GM23248 (cell line): ENCODE measurements at places on chromosomes 13 and 19.

DNA sequence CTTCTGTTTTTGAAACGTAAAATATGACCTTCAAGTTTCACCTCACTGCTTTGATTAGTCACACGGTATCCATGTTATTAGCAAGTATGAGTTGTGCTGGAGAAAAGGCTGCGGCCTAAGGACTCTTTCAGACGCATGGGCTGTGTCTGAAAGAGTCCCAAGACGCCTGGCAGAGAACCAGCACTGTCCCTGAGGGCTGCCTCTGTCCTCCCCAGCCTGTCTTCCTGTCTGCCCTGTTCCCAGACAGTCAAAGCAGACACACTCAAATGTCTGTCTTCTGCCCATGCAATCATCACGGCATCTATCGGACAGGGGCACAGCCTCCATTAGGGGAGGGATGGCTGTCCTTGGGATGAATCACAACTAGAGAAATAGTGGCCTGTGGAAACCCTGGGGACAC, 65.5 kb downstream of the DPY19L3 start:
- H3K4me3 ChIP-seq = no peak overlapping the region
- H3K27ac ChIP-seq = no peak overlapping the region
- DNase-seq = no peak
- H3K27me3 ChIP-seq = no peaks in the 10 kb centered on the region
- 0 out of 2 replicates have a peak, but pooled peaks cover 4% of the 10 kb centered on the region for H3K36me3 ChIP-seq

DNA sequence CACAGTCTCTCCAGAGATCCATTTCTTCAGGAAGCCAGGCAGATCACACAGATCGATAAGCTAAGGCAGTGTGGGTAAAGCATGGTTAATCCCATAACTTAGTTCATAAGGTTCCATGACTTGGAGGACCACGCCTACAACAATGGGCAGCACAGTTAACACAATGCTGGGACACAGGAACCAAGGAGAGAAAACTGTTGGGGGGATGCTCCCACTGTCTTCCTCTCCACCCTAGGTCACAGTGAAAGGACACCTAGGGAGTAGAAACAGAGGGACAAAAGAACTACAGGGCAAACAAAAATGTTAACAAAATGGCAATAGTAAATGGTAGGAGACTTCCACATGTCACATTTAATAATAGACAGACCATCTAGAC, 20.8 kb upstream of the ZNF181 start:
- H3K27me3 ChIP-seq = no peaks in the 10 kb centered on the region
- no peak overlapping the region for H3K27ac ChIP-seq
- DNase-seq = no peak
- H3K36me3 ChIP-seq = no peaks in the 10 kb centered on the region

- H3K27ac ChIP-seq = no peak overlapping the region
- no peak overlapping the region for H3K4me3 ChIP-seq
- peak; percentile 40 for DNase-seq
- no peaks in the 10 kb centered on the region for H3K36me3 ChIP-seq
- 0 out of 2 replicates have a peak, but pooled peaks cover 5% of the 10 kb centered on the region for H3K27me3 ChIP-seq
- H3K4me1 ChIP-seq = no peaks in the 10 kb centered on the region
Measured at GRCh38 chr19:14871619-14872230, 14.2 kb downstream of the OR7A17 start.

GRCh38 chr19:55699221-55699620, 24.2 kb downstream of the EPN1 start:
- no peaks in the 10 kb centered on the region for H3K27me3 ChIP-seq
- no peaks in the 10 kb centered on the region for H3K4me1 ChIP-seq
- no peak overlapping the region for H3K27ac ChIP-seq
- no peak for DNase-seq
- H3K4me3 ChIP-seq = no peak overlapping the region

DNA sequence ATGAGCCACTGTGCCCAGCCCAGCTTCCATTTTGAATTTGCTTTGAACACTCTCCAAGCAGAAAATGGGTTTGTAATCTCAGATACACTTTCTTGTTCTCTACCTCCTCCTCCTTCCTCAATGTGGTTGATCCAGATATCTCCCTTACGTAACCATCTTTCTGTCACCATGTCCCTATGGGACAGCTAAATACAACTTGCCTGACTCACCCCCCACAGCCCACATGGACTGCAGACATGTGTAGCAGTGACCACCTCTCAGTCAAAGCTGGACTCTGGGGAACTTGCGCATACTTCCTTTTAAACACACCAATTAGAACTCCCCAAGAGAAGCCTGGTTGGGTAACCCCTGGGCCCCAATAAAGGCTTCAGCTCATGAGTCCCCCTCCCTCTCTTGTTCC, 10.8 kb upstream of the ZNF799 start:
- H3K4me1 ChIP-seq = no peaks in the 10 kb centered on the region
- H3K27ac ChIP-seq = no peak overlapping the region
- H3K27me3 ChIP-seq = no peaks in the 10 kb centered on the region

DNA sequence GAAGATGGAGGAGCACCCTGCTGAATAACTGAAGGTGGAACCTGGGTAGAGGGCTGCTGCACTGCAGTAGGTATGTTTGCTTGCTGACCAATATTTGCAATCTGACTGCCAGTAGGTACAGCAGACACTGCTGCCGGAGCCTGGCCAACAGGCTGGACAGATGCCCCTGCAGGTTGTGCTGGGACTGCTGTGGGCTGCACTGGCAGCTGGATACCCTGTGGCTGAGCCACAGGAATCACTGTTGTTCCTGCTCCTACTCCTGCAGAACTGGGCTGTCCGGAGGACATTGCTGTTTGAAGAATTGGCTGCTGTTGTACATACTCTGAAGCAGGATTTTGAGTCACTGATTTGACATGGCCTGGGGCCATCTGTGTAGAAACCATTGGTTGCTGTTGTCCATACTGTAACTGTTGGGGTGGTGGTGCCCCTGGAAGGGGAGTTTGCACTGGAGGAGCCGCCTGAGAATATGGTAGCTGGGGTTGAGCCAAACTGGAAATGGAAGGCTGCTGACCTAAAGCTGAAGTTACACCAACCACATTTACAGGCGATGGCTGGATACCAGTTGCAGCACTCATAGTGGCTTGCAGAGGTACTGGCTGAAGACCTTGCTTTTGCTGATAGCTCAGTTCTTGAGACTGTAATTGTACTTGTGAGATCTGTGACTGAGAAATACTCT, 2.2 kb downstream of the TSC22D1 start:
- H3K27ac ChIP-seq = no peak overlapping the region
- H3K4me3 ChIP-seq = peak overlapping the region; percentile 82
- H3K36me3 ChIP-seq = no peaks in the 10 kb centered on the region; the same call in 1 of the 2 replicates
- no peaks in the 10 kb centered on the region for H3K27me3 ChIP-seq
- H3K4me1 ChIP-seq = peaks cover 60% of the 10 kb centered on the region

DNA sequence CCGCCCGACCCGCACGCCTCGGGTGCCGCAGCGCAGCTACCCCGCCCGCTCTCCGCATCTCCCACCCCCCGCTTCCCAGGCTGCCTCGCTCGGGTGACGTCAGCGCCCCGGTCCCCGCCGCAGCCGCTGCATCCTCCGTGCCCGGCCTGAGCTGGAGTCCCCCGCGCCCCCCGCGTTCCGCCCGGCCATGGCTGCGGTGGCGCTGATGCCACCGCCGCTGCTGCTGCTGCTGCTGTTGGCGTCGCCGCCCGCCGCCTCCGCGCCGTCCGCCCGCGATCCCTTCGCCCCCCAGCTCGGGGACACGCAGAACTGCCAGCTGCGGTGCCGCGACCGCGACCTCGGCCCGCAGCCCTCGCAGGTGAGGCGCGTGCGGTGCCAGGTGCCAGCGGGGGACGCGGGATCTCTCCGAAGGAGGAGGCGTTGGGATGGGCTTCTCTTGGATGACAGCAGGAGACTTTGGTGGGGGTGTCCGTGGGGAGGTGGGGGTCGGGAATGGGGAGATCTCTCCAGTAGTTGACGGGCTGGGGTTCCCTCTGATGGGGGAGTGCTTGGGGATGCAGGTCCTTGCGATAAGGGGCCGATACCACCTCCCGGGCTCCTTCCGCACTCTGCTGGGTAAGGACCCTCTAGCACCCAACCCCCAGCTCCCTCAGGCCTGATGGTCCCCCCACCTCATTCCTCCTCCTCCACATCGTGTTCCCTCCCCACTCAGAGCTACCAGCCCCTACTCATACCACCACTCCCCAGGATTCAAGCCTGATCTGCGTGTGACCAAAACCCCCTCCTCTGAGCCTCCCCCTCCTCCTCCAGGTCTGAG, at the start of gene TMEM59L:
Gene TMEM59L, plus strand, starts transcription at position 99 of the 817 bp plus-strand sequence. Its CDS starts 89 bp downstream, at position 188.
- H3K27ac ChIP-seq = no peak within 1 kb of the TSS
- H3K27me3 ChIP-seq = peaks cover 72% of the 10 kb centered on the region
- no peaks in the 10 kb centered on the region for H3K4me1 ChIP-seq
- H3K36me3 ChIP-seq = no peaks in the 10 kb centered on the region
- peak within 1 kb of the TSS; percentile 67 for H3K4me3 ChIP-seq

DNA sequence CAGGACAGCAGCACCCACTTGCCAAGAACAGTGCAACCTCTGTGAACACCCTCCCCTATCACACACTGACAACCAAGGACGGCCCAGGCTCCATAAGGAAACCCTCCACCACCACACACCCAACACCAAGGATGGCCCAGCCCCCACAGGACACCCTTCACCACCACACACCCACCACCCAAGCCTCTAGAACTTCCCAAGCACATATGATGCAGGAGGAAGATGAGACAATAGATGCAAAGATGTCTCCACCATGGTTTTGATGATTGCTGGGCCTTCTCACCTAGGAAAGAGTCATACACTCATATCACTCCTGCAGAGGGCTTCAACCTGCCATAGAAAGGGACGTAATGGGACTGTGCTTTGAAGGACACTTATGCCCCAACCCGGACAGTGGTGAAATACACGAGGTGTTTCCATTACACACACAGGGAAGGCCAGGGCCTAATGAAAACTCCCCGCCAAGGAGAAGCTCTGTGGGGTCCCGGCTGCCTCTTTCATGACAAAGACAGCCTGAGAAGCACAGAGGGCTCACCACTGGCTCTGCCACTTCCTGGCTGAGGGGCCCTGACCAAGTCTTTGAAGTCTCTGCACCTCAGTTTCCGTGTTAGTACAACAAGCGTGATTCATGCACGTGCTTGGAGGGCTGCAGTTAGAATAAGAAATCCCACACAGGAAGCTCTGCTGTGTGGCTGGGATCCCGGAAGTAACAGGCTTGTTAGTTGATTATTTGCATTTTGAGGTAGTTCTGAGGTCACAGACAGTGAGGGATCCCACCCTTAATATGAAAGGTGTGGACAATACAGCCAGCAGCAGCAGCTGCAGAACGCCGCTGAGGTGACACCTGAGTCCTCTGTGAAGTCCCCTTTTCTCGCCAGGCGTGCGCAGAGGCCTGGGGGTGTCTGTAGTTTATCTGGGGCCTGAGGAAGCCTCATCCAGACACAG, 61.9 kb upstream of the ATP12A start:
- no peaks in the 10 kb centered on the region for H3K27me3 ChIP-seq
- no peaks in the 10 kb centered on the region for H3K36me3 ChIP-seq
- DNase-seq = no peak
- no peak overlapping the region for H3K27ac ChIP-seq
- no peak overlapping the region for H3K4me3 ChIP-seq

DNA sequence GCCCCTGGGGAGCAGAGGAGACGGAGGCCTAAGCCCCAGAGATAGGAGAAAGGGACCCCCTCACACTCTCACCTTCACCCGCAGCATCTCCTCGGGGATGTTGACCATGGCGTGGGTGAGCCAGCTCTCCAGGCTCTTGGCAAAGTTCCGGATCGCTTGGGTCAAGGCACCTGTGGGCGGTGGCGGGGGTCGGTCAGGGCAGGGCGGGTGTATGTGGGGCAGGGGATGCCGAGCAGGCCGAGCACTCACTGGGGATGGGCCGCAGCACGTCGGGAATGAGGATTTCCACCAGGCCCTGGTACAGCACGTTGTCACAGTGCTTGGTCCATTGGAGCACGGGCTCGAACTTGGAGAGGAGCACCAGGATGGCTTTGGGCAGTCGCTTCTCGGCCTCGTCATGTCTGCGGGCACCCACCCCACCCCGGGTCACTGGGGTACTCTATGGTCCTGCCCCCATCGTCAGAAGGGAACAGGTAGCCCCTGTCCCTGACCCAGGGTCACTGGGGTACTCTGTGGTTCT, 13.1 kb downstream of the DCAF15 start:
- H3K36me3 ChIP-seq = no peaks in the 10 kb centered on the region
- H3K27me3 ChIP-seq = no peaks in the 10 kb centered on the region
- H3K4me1 ChIP-seq = no peaks in the 10 kb centered on the region
- H3K4me3 ChIP-seq = no peak overlapping the region
- H3K27ac ChIP-seq = no peak overlapping the region

DNA sequence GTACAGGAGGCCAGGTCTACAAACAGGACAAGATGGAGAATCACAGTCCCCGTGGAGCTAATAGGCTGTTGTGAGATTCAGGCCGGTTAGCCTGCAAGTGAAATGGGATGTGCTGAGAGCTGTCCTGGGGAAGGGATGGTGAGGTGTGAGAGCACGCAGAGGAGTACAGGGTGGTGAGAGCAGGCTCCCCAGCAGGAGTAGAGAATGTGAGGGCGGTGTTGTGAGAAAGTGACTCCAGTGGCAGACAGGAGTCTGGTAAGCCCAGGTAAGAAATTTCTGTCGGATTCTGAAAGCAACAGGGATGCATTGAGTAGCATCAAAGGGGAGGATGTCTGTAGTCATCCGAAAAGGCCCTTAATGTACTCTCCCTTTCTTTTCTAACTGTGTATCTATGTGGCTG, 50.7 kb upstream of the GPR183 start:
- no peak overlapping the region for H3K4me3 ChIP-seq
- no peaks in the 10 kb centered on the region for H3K27me3 ChIP-seq
- H3K4me1 ChIP-seq = peaks cover 21% of the 10 kb centered on the region
- DNase-seq = no peak
- H3K36me3 ChIP-seq = no peaks in the 10 kb centered on the region
- H3K27ac ChIP-seq = no peak overlapping the region

DNA sequence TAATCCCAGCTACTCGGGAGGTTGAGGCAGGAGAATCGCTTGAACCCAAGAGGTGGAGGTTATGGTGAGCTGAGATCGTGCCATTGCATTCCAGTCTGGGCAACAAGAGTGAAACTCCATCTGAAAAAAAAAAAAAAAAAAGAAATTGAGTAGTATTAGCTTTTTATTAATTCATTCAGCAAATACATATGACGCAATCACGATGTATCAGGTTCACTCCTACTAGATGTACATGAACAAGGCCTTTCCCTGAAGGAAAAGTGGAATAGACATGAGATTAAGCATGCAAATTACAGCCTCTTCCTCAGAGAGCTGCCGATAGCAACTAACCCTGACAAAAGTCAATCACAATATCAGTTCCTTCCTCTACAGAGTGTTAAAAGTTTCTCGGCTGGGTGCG, 9.2 kb upstream of the TPT1 start:
- DNase-seq = no peak
- H3K27ac ChIP-seq = no peak overlapping the region
- no peak overlapping the region for H3K4me3 ChIP-seq
- H3K36me3 ChIP-seq = no peaks in the 10 kb centered on the region
- H3K4me1 ChIP-seq = peaks cover 7% of the 10 kb centered on the region; the same call in 1 of the 2 replicates
- no peaks in the 10 kb centered on the region for H3K27me3 ChIP-seq

GRCh38 chr13:32391101-32391619, 36.8 kb downstream of the N4BP2L1 start:
- H3K4me1 ChIP-seq = no peaks in the 10 kb centered on the region
- no peak overlapping the region for H3K27ac ChIP-seq
- no peaks in the 10 kb centered on the region for H3K27me3 ChIP-seq
- DNase-seq = no peak

DNA sequence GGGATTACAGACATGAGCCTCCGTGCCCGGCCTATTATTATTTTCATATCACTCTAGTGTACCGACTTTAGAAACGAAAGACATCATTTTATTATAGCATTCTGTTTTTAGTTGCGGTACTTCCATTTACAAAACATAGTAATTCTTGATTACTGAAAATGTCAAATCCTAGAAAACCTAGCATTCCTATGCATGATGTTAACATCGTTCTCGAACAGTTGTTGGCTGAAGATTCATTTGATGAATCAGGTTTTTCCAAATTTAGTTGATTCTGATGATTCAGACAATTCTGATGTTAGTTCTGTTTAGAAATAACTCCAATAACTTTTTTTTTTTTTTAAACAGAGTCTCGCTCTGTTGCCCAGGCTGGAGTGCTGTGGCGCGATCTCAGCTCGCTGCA, 11.5 kb upstream of the MTRF1 start:
- no peak overlapping the region for H3K27ac ChIP-seq
- H3K4me1 ChIP-seq = no peaks in the 10 kb centered on the region
- DNase-seq = peak; percentile 48
- no peaks in the 10 kb centered on the region for H3K27me3 ChIP-seq
- H3K36me3 ChIP-seq = no peaks in the 10 kb centered on the region
- no peak overlapping the region for H3K4me3 ChIP-seq
